ENCODE measurements at places on chromosomes 7 and 10.

GRCh38 chr10:113139699-113140098, 189.7 kb downstream of the TCF7L2 start:
- peak; percentile 46 for DNase-seq

GRCh38 chr10:49396666-49396999, 744 bp upstream of the DRGX start:
- DNase-seq: no peak

- no peak for DNase-seq
Observed at GRCh38 chr7:35267411-35267810, 13.5 kb upstream of the TBX20 start.

GRCh38 chr7:91717681-91718470, 162.6 kb downstream of the MTERF1 start:
- no peak for DNase-seq

DNA sequence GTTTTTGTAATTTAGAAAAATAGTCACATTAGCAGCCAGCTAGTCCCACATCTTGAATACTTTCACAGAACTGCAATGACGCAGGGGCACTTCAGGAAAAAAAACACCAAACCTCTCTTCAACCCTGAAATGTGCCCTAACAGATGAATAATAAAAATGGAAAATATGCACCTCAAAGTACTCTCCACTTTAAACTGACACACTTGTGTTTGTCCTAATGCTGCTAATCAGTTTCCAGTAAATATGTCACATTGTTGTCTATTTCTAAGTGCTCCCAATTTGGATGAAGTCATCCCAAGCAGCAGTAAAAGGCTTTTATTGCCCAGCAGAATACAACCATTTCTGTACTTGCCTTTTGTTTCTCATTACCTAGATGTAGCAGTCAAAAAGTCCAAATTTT, 86.7 kb downstream of the PARD3 start:
- DNase-seq: no peak
